ENCODE measurements at places on chromosomes 5 and 9.

GRCh38 chr5:64838376-64838775 lies 69.6 kb downstream of the CWC27 start:
- no peak for DNase-seq

DNA sequence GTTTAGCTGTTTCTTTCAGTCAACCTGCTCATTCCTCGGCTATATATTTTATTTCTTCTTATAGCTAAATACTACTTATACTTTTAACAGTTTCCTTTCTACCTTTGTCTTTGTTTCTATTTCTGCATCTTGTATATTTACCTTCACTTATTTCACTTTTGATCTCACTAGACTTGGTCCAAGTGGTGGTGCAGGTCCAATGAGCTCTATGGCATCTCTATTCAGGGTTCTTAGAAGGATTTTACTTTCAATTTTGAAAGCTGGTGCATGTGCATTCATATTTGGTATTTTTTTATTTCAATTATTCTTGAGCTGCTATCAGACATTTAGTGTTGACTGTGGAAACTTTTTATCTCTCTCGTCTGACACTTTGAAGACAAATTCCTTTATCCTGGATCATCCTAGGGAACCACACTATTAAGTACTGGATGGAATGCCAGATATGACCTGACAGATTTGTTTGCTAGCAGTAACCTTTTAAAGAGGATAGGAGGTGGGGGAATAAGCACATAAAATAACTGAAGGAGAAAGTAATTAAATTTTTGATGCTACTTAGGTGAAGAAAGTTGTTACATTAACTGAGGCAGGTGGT lies 123.1 kb upstream of the PJA2 start:
- no peak for DNase-seq

DNA sequence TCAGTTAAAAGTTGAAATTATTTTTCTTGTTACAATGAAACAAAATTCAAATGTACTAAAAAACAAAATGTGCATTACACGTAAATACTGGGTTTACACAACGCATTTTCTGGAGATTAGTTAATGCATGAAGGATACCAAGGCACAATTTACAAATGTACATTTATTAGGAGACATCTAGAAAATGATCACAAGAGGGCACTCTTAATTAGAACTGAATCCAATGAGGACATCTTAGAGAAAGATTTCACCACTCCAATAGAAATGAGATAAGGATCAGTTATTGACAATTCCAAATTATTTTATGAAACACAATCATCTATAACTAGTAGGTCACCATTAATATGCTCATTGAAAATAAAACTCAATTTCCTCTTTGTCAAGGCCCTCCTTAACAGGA lies 36.6 kb upstream of the CDH12 start:
- DNase-seq, result no peak

GRCh38 chr5:98969400-98969799 lies 40.6 kb upstream of the CHD1 start:
- DNase-seq, result no peak

GRCh38 chr9:79768194-79768593 lies 196.4 kb downstream of the TLE4 start:
- no peak for DNase-seq

GRCh38 chr9:127264462-127265219 lies at the start of gene GARNL3:
Gene GARNL3 (plus strand): TSS chr9:127264774. CDS start chr9:127264878, 104 bp downstream.
- no peak for DNase-seq

DNA sequence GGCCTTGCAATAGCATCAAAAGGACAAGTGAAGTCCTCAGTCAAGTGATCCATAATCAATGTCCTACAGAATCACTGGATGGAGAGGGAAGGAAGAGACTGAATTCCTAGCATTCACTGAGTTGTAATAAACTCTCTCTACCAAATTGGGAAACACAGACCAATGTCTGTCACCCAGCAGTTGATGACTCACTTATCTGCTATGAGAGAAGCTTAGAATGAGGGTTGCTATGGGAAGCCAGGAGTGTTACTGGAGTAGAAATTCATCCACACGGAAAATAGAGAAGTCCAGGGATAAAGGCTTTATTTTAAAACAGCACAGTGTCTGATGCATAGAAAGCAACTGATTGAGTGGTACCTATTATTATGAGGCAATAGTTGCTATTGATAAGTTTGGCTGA lies 407.4 kb downstream of the BRINP1 start:
- DNase-seq, result no peak

GRCh38 chr5:142900927-142901326 lies 130.8 kb downstream of the ARHGAP26 start:
- DNase-seq, result no peak

DNA sequence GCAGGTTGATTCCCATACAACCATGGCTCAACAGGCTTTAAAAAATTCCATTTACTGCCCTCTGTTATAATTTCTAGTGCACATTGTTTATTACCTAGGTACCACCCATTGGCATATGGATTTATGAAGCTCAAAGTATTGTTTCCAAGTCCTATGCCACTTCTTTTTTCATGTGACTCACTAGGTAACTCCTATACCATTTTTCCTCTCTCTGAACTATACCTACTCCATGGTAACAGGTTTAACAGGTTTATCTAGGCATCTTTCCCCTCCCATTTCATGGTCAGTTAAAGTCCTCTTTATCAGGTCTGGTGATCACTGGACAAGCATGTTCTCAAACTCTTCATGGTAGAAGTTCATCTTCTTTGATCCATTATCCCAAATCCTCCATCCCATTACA lies 49.6 kb upstream of the ABCA1 start:
- DNase-seq, result no peak

DNA sequence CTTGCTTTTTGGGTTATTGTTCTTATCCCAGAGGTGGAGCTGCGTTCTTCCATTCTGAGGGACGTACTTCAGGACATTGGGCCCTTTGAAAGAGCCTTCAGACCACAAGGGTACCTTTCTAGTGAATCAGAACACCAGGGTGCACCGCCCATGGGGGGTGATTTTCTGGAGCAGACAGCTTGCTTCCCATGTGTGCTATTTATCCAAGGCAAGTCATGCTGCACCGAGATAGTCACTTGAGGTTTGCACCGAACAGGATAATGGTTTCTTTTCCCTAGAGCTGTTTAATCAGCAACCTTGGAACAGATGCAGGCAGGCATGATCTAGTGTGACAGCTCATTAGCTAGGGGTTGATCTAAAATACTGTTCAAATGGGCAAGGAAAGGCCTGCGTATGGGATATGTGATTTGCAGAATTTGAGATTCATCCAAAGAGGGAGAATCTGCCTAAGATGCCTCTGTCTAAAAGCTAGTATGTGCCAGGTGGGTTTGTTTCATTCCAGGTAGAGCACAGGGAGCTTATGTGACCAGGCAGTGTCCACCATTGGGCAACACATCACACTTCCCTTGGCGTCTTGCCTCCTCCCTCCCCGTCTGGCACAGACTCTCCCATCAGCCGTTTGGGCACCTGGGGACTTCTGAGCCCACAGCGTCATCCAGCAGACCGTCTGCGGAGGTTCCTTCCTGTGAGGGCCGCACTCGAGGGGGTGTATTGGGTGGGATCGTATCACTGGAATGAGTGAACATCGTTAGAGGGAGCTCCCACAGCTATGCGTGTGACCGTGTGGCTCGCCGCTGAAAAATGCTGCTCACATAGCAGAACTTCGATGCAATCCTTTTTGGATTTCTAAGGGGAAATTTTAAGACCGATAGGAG lies 23.0 kb downstream of the ABL1 start:
- DNase-seq, result no peak

GRCh38 chr9:18397076-18397475 lies 76.9 kb upstream of the ADAMTSL1 start:
- no peak for DNase-seq

GRCh38 chr9:92633614-92634278 lies 36.2 kb downstream of the IPPK start:
- no peak for DNase-seq

- DNase-seq, result peak; percentile 56
Observed at GRCh38 chr5:79416499-79416898, 97.4 kb downstream of the HOMER1 start.

DNA sequence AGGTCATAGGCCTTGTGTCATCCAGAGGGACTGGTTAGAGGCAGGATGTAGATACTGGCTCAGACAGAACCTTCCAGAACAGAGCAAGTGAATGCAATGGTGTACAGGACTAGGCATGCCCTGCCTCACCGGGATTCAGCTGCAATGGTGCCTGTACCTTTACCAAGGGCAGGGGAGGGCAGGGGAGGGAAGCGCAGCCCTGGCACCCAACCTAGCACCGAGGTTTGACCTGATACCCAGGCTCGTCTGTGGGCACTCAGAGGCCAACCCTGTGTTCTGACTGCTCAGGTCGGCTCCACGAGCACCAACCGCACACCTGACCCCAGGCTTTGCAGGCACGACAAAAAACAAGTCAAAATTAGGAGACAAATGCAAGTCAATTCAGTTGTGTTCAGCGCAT lies 47.3 kb upstream of the GFPT2 start:
- no peak for DNase-seq

- no peak for DNase-seq
Observed at GRCh38 chr5:2241842-2242241, 359.1 kb upstream of the IRX4 start.

- no peak for DNase-seq
Observed at GRCh38 chr5:20601678-20602100, 613.7 kb upstream of the CDH18 start.

DNA sequence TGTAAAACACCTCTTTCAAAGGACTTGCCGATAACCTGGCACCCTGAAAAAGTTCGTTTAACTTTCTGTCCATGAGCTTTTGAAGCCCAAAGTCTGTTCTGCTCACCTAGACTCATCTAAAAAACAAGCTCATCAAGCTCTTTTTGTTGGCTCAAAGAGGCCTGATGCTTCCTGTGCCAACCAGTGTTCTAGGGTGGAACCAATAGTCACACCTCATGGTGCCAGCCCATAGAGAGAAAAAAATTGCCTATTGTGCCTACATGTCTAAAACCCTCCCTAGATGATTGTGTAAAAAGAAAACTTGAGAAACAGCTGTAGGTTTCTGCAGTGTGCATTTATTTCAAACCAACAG lies 4.7 kb downstream of the SH3RF2 start:
- no peak for DNase-seq

DNA sequence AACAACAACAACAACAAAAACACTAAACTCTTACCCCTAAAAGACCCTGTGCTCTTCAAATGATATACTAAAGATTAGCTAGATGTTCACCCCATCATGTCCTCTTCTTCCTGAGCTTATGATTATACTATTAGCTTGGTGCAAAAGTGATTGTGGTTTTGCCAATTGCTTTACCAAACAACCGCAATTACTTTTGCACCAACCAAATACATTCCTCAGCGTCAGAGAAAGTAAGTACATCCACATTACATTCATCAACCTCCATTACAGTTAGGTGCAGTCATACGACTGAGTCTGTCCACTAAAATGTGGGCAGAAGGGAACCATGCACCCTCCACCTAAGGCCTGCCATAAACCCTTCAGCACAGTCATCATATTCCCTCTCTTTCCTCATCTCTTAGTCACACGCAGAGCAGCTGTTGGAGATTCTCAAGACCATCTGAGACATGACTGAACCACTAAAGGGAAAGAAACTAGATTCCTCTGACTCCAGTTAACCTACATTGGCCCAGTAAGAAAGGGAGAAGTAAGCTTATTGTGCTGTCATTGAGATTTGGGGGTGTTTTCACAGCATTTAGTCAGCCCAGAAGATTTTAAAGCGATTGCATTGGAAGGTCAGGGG lies 181.6 kb upstream of the TLE4 start:
- DNase-seq, result no peak

- DNase-seq, result no peak
Observed at GRCh38 chr5:18236386-18236785, 602.1 kb downstream of the TAF11L14 start.

DNA sequence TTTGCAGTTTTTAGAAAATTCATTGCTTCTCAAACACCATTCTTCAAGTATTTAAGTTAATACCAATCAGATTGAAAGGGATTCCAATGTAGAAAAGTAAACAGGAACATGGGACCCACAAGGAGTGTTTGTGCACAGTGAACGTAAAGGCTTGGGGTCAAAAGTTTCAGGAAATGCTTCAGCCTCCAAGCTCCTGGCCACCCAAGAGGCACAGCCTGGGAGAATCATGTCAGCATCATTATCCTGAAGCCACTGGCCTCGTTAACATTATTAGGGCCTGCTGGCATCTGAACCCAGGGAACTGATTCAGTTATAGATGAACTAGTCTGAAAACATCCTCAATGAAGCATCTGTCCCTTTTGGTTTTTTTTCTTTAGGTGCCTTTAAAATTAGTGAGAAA lies 122.9 kb downstream of the NXNL2 start:
- no peak for DNase-seq

- no peak for DNase-seq
Observed at GRCh38 chr5:69498384-69498783, 5.8 kb downstream of the OCLN start.
